ENCODE measurements at places on chromosomes 1 and 21. TPM values are rescaled to one million over a fixed set of nuclear protein-coding genes. Genes with fewer than 3 reads are reported as not detected.

The CACNA1S gene
- total RNA-seq = not detected

The CHRM3 gene
- 2.8 TPM for total RNA-seq

The SAMD11 gene
- total RNA-seq = 25.2 TPM

The CA14 gene
- total RNA-seq = not detected

The STUM gene
- total RNA-seq = not detected

The LCK gene
- total RNA-seq = not detected

Data from smooth muscle cell of the umbilical artery (primary cell).